T-helper 22 cell (primary cell): ENCODE measurements at places on chromosomes 12 and 14.
A peak's percentile ranks its signal among the peaks of the same experiment; 100 is the strongest.

GRCh38 chr12:30519535-30519934 is 176.1 kb downstream of the IPO8 start:
- DNase-seq, result no peak

GRCh38 chr12:114134922-114135321 is 168.8 kb upstream of the RBM19 start:
- DNase-seq, result no peak

DNA sequence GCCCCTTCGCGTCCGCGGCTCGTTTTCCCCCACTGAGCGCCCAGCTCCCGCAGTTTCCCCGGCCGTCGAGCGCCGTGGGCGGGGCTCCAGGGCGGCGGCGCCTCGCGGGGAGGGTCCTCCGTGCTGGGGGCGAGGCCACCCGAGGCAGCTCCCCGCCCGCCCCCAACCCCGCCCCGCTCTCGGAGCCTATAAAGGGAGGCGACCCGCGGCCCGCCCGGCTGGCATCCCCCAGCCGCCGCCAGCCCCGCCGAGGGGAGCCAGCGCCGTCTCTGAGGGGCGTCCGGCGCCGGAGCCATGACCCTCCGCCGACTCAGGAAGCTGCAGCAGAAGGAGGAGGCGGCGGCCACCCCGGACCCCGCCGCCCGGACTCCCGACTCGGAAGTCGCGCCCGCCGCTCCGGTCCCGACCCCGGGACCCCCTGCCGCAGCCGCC is at the start of gene TAMALIN:
Gene TAMALIN, plus strand, starts transcription at position 221 of the 432 bp plus-strand sequence. Its CDS starts 74 bp downstream, at position 295.
- peak; percentile 82 for DNase-seq

GRCh38 chr12:7210642-7211151 is 21.2 kb downstream of the PEX5 start:
- no peak for DNase-seq

DNA sequence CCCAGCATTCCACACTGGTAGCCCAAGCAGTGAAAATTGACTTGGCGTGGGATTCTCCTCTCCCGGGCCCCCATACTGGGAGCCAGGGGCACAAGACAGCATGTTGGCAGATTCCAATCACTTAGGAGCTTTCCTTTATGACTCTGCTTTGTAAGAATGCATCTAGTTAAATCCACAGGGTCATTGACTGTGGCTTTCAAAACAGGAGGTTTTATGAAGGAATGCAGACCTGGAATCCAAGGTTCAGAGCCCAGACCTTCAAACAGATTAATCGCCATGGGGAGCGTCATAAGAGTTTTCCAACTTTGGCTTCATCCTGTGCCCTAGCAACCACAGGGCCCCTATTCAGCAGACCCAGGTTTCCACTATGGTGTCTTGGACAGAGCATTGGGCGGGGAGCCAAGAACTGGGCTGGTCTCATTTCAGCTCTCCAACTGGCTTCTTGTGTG is 76.4 kb upstream of the RMST start:
- no peak for DNase-seq

DNA sequence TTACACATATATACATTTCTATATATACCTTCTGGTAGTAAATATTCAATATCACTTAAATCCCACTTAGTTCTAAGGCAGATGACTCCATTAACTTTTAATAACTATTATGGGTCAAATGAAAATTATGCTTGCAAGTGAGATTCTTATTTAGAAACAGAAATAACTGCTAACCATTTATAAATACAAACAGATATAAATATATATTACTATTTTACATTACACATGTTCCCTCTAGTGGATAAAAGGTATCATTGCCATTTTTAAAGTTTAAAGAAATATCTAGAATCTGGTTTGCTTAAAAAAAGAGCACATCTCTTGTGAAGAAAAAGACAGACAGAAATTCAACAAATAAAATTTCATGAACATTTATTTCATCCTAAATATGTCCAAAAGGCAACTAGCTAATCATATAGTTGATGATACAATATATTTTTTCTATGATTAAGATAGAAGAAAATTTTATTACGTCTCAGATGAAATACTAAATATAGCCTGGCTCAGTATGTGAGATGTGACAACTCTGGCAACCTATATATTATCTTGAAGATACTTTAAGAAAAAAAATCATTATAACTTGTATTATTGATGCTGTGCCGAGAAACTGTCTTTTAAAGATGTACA is 11.7 kb upstream of the RAD51AP1 start:
- DNase-seq, result no peak

DNA sequence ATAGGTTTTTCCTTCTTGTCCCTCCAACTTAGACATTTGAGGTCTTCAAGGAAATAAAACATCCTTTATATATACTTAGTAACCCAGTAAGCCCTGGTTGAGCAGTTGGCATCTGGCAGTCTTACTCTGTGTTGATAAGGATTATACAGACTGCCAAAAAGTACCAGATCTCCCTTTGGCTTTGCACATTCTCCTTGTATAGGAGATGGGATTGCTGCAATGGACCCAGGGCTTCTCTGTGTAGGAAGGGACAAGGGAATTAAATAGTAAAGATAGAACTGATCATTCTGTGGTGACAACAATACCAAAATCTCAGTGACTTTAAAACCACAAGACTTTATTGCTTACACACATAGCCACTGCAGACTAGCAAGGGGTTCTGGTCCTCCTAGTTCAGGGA is 180.1 kb upstream of the CCDC196 start:
- no peak for DNase-seq

GRCh38 chr12:43028826-43029225 is 439.3 kb upstream of the PRICKLE1 start:
- DNase-seq, result no peak

DNA sequence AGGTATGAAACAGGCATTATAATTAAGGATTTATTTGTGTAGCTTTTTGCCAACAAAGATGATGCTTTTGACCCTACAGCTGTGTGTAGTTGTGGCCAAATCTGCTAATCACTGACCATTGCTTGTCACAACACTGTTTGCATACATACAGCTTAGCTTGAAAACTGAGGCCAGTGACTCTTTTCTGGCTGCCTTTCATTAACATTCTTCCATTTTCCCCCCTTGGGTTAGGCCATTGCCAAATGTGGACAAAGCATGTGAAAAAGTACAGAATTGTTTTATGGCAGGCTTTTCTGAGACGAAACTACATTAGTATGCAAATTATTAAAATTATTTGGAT is 263.3 kb downstream of the SLC16A7 start:
- no peak for DNase-seq

DNA sequence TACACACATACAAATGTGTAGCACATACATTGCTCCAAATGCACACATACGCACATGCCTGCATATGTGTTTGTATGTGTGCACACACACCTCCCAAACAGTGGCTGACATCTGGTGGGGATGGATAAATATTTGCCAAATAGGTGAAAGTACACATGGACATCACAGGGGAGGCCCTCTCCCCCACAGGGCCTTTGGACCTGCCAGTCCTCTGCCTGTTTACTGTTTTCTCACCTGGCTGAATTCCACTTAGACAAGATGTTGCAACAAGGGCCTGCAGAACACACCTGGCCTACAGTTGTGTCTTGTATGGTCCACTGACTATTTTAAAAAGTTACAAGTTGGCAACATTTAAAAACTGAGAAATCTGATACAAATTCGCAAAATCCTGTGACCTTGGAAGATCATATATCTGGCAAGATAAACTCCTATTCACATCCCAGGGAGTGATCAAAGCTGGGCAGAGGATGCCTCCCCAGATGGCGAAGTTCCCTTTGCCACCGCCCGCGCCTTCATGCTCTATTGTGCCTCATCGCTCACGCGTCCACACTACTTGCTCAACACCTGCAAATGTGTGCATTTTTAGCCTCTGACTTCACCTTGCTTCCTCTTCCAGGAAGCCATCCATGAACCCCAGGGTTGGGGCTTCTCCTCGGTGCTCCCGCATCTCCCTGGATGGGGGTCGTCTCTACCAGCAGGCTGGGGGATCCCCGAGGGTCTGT is 118.4 kb upstream of the FZD10 start:
- no peak for DNase-seq

DNA sequence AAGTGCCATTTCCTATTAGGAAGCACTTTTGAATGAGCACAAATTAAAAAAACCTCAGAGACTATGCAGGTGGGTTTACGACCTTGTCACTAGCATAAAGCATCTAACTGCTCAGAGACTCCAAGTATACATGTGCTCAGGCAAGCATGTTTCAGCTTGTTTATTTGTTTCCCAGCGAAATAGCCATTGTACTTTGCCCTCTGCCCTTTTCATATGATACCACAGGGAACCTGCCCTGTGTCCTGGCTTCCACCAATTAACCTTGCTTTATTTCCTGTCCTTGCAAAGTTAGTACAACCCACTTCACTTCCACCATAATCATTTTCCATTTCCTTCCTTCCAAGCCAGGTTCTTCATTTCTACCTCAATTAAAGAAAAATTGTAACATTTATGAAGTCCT is 194.9 kb downstream of the DUSP6 start:
- DNase-seq, result no peak

DNA sequence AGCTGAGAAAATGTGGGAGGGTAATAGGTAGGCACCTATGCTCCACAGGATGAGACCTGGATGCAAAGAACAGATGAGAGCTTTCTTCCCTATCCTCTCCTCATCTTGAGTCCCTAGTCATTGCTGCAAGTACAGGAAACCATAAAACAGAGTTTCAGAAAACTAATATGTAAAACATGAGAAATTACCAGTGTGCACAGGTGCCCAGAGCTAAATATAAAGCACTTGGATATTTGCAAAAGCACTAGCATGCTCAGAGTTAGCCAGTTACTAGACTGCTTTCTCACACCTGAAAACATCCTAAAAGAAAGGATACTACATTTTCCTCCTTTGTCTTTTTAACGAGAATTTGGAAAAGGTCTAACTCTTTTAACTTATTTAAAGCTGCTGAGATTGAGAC is 324.3 kb downstream of the DAD1 start:
- no peak for DNase-seq

DNA sequence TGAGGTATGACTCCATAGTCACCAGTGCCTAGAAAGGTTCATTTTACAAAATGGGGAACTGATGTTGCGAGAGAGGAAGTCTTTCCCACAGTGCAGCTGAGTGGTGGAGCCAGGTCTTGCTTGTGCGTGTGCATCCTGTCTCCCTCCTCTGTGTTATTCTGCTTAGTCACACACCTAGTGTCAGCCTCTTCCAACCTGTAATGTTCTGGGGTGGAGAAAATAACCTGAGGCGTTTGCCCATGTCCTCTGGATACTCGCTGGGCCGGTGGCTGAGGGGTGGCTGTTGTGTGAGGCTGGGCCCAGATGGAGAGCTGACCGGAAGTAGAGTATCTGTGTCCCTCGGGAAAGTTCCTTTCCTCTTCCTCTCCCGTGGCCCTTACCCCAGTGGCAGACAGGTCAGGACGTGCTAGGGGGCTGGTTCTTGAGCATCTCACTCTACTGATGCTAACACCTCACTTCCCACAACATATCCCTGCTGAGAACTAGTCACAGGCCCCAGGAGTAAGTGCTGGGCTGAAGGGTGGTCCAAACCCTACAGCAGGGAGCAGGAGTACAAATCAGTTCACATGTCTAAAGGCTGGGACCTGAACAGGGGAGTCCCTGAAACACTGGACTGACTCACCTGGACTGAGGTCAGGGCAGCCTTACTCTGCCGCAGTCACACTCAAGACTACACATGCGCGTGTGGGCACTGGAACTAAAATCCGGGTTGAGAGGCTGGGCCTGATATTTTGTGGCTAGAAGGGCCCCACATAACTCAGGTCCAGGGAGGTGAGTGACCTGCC is 7.0 kb downstream of the MLF2 start:
- DNase-seq, result no peak

DNA sequence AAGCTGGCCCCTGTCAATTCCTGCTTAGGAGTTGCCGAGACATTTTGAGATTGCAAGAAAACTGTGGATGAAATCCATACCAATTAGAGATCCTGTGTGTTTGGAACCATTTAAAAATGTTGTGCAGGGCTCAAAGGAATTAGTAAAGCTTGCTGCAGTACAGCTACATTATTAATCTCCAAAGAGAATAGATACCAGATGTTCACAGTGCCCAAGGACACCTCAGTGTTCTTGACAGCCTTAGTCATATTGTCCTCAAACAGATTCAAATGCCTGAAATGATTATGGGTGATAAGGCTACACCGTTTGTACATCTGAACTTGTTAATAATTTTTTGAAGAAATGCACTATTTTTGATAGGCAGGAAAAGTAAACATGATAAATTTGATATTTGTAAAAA is 164.6 kb downstream of the MSRB3 start:
- DNase-seq, result no peak

DNA sequence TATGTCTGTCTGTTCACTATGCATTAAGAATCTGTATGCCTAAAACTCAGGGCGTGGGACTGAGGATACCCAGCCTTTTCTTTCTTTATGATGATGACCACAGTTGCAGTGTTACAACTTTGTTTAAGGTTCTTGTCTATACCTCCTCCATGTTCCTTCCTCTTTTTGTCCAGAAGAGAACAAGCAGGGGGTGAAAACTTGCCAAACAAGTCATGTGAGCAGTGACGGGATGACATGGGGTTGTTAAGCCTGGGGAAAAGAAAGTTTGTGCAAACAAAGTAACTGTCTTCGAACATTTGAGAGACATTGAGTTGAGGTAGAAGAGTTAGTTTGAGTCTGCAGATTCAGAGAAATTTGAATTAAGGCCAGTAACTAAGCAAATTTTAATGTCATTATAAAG is 505.5 kb downstream of the NPAS3 start:
- no peak for DNase-seq

DNA sequence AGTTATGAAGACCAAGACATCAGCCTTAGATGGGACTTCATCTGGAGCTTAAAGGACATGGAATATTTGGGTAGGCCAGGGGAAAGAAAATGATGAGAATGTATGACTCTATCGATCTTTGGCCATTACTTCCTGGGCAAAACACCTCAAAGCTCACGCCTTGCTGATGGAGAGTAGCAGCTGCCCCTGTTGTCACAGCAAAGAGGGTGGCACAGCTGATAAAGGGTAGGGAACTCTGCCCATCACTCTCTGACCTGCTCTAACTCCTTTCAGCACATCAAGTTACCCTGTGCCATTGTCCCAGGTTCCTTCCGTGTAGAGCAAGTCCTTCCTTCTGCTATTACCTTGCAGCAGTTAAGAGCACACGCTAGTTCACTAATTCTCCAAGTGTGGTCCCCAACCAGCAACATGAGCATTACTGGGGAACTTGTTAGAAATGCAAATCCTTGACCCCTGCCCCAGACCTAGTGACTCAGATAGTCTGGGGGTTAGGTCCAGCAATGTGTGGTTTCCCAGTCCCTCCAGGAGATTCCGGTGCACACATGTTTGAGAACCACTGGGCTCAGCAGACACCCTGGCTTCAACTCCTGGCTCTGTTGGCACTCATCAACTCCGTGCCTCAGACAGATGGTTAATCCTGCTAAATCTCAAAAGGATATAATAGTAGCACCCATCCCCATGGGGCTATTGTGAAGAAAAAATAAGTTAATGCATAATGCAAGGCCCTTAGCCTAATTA is 93.7 kb upstream of the EEA1 start:
- DNase-seq, result no peak

DNA sequence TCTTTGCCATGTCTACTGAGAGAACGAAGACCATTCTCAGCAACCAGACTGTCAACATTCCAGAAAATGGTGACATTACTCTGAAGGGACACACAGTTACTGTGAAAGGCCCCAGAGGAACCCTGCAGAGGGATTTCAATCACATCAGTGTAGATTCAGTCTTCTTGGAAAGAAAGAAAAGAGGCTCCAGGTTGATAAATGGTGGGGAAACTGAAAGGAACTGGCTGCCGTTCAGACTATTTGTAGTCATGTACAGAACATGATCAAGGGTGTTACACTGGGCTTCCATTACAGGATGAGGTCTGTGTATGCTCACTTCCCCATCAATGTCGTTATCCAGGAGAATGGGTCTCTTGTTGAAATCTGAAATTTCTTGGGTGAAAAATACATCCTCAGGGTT is 29.7 kb upstream of the PSMA6 start:
- no peak for DNase-seq
